Astrocyte of the spinal cord (primary cell): ENCODE measurements at places on chromosomes 12 and 14.

DNA sequence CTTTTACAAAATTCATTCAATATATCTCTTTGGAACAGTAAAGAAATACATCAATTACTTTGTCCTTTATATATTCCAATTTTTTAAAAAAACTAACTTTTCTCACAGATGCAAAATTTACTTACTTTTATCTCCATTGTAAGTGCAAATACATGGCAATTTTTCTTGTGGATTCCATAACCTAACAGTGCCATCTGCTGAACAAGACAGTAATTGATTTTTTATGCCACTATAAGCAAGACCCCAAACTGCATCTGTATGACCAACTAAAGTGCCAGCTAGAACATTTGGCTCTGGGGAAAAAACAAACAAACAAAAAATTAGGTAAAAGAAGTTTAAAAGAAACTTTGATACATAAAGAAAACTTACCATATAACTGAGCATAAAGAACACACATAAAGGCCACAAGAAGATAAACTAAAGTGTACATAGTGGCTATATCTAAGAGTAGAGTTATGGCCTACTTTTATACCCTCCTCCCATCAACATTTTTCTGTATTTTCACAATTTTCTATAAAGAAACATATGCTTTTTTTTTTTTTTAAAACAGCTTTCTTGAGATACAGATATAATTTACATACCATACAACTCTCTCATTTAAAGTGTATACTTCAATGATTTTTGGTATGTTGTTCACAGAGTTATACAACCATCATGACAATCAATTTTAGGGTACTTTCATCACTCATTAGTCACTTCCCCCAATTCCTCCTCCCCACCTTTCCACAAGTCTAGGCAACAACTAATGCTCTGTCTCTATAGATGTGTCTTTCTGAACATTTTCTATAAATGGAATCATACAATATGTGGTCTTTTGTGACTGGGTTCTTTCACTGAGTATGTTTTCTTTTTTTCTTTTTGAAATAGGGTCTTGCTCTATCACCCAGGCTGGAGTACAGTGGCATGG lies 32.6 kb downstream of the COCH start:
- peak; percentile 17 for DNase-seq

GRCh38 chr14:55160989-55161388 lies 30.4 kb downstream of the DLGAP5 start:
- peak; percentile 64 for DNase-seq

DNA sequence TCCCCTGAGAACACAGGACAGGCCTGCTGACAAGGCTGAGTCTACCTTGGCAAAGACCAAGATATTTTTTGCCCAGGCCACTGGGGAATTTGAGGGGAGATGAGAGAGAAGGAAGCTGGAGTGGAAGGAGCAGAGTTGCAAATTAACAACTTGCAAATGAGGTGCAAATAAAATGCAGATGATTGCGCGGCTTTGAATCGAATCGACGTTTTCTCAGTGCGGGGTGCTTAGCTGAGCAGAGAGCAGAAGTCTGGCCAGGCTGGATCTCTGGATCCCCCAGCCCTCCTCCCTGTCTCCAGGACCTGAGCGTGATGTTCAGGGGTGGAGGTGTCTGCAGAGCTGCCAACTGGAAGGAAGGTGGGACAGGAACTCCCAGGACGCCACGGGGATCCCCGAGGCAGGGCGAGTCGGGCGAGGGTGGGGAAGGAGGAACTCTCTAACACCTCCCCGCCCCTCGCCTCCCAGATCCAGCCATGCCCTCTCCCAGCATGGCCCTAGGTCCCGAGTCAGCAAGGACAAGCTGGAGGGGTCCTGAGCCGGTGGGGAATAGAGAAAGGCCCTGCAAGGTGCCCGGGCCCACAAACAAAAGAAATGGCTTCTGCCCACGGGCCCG lies 527 bp upstream of the CARMIL3 start:
- no peak for DNase-seq

- peak; percentile 79 for DNase-seq
These were observed at the start of gene ADCY6 for GRCh38 chr12:48788854-48789775. TSS of gene ADCY6 (minus strand) at chr12:48789089. CDS start at chr12:48783434, 5,655 bp downstream.

DNA sequence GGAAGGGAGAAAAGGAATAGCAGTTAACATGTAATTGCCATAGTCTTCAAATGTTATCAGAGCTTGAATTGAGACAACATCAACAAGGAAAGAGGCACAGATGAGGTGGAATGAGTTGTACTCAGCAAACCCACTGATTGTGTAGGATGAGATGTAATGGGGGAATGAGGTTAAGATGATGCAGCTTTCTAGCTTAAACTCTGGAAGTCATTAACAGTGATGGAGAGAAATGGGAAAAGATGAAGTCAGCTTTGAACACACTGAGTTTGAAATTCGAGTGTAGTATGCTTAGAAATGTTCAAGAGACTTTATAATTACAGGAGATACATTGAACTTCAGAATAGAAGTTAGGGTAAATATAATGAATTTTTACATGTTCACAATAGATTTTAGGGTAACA lies 106.9 kb downstream of the PRKD1 start:
- no peak for DNase-seq

- no peak for DNase-seq
These were observed 22.7 kb upstream of the ARID4A start for GRCh38 chr14:58275527-58276190.

- DNase-seq = no peak
These were observed 40.2 kb downstream of the PLEKHG7 start for GRCh38 chr12:92743026-92743425.

DNA sequence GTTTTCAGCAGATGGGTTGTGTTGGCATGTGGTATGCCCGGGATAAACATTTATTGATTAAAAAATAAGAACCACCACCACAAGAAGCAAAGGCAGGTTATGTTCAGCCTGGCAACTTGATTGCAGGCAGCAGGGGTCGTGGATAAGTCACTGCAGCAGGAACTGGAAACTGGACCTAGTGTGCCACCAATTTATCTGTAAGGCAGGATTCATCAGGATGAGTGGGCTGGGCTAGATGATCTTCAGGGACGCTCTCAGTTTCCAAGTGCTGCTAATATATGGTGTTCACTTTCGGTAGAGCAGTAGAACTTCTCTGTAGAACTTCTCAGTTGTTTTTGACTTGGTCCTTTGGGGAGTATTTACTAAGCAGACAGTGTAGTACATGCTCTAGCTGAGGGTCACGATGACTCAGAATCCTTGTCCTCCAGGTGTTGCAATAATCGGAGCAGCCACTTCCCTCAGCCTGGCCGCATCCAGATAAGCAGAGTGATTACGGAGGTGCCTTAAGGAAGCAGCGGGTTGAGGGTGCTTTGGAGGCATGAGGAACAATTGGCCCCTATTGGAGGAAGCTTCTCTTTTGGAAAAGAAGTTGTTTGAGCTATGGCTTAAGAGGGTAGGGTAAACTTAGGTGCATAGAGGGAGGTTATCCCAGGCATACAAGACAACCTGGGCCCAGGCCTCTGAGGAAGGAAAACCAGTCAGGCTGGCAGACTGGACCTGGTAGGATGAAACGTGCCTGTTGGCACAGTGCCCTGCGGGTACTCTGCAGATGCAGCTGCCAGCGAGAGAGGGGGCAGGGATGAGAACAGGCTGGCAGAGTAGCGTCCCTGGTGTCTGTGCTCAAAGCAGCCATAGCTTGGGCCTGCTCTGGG lies 104.0 kb downstream of the GPR135 start:
- peak; percentile 52 for DNase-seq

- DNase-seq = no peak
These were observed 204.5 kb downstream of the SPTSSA start for GRCh38 chr14:34257505-34257904.

DNA sequence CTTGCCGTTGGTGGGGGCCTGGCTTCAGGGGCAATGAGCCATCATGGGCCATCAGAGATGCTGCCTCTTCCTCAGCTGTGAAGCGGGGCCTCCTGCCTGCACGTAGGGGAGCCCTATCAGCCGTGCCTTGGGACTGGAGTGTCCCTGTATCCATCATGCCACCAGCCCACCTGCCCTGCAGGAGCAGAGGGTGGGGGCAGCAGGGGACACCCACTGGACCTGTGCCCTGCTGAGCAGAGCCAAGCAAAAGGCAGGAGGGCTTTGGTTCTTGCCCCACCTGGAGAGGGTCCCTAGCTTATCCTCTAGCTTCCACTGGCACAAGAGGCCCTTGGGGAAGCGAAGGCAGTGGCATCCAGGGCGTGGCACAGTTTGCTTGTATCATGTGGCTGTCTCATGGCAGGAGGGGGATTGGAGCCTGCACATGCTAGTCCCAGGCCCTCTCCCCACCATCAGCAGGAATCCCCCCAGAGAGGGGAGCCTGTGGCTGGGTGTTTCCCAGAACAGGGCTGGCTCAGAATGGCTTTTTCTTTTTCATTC lies 10.1 kb downstream of the ADSS1 start:
- no peak for DNase-seq

DNA sequence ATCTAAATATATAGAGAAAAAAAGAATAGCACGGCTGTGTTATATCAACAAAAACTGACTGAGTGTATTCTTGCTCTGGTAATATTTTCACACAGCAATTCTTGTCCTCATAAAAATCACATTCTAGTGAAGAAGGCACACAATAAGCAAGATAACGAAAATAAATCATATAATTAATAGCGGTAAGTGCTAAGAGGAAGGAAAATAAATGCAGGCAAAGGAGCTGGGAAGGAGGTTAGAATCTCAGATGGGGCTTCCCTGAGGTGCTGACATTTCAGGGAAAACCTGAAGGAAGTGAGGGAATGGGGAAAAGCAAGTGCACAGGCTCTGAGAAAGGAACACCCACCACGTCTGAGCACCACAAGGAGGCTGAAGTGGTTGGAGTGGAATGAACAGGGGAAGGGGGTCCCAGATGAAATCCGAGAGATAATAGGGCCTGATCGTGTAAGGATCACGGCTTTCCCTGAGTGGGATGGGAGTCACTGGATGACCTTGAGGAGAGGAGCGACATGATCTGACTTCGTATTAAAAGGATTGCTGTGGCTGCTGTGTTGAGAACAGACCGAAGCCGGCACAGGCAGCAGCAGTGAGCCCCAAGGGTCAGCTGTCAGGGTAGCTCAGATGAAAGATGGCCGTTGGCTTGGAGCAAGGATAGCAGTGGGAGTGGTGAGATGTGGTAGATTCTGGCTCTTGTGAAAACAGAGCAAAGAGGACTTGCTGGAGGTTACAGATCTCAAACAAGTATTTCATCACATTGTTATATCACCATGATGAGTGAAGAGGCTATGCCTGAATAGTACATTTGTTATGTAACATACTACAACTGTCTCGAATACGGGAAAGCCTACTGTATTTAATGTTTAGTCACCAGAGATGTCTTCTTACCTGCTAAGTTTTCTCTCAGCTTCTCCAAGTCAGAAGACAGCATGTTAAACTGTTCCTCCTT lies 67.1 kb upstream of the VPS33A start:
- no peak for DNase-seq

DNA sequence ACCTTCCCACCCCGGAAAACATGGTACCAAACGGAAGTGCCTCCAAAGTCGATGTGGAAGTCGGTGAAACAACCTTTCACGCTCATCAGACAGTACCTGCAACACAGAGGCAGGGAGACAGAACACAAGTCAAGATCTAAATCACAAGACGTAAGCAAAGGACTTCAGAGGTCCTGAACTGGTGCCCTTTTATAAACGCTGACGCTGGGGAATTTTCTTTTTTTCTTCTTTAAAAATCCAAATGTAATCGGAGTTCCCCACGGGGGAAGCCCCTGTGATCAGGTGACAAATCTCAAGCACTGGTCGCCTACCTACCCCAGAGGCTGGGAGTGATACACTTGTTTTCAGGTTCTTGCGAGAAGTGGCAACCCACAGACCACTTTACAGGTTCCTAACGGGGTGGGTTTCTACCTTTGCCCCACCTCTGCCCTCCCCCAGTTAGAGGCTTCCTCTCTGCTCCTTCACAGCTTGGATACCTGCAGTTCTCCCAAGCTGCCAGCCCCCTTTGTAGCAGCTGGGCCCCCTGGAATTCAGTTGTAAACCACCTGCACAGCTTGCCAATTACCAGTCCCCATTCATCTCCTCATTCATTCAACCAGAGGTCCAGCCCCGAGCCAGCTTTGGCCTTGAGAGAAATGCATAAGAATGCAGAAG lies 46.2 kb downstream of the KDM2B start:
- DNase-seq = no peak

DNA sequence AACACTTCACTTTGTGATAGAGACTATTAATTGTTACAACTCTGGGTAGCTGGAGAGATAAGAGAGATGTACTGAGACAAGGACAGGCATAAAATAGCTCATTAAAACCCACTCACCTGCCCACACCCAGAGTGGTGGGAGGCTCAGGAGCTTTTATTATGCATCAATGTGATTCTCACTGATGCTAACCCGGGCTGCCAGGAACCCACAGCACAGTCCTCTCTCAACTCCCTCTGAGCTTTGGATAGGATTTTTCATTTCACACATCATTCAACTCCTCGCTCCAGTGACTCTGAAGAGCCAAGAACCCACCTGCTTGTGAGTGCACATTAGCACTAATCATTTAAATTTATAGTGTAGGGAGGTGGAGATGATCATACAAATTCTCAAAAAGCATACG lies 827.9 kb downstream of the FLRT2 start:
- DNase-seq = no peak

- no peak for DNase-seq
These were observed 738.5 kb downstream of the SLC6A15 start for GRCh38 chr12:84174115-84174514.

- DNase-seq = peak; percentile 31
These were observed 325.8 kb upstream of the DIO3 start for GRCh38 chr14:101235335-101236103.

DNA sequence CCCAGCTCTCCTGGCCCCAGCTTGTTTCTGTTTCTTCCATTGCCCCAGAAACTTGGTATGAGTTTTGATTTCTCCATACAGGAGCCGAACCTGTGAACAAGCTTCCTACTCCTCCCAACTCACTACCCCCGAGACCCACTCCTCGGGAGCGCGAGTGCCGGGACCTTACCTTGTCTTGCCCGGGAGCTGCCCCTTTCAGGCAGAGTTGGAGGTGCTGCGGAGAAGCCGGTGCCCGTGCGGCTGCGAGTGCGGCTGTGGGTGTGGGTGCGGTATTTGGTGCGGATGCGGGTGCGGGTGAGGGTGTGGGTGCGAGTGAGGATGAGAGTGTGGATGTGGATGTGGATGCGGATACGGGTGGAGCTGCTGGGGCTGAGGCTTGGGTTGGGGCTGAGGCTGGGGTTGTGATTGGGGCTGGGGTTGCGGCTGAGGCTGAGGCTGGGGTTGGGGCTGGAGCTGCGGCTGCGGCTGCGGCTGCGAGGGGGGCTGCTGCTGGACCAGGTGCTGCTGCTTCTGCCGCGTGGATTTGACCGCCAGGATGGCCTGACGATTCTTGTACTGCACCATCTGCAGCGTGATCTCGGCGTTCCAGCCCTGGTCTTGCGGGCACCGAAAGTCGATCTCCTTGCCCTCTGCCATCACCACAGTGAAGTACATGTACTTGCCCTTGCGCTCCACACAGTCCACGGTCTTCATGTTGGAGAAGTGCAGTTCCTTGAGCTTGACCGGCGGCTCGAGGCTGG lies 1.1 kb downstream of the PHLDA1 start:
- DNase-seq = peak; percentile 33

GRCh38 chr12:113365639-113366395 lies 7.4 kb downstream of the PLBD2 start:
- DNase-seq = no peak

- DNase-seq = peak; percentile 53
These were observed 1.6 kb downstream of the GSG1 start for GRCh38 chr12:13101821-13102375.

- DNase-seq = no peak
These were observed 117.6 kb downstream of the PRKD1 start for GRCh38 chr14:29810064-29810463.
